ENCODE measurements at places on chromosomes 2 and 18.

DNA sequence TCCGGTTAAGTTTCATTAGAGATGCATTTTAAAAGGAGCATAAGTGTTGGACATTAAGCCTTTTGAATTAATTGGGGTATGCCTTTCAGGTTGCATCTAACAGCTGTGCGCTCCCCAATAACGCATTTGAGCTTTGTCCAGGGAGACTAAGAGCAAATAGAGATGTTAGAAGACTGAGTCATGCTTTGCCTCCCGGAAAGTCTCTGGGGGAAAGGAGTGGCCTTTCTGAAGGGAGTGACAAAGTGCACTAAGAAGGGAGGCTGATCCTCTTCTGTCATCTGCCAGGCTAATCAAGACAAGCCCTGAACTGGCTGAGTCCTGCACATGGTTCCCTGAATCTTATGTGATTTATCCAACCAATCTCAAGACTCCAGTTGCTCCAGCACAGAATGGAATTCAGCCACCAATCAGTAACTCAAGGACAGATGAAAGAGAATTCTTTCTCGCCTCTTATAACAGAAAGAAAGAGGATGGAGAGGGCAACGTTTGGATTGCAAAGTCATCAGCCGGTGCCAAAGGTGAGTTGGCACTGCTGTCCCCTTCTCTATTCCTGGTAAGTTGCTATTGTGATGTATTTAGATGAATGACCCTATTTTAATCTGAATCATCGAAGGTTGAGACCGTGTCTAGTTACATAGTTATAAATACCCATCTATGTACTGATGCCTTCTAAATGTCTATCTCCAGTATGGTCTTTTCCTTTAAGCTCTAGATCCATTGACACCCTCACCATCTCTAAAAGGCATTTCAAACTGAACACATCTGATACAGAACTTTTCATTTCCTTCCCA, 12.1 kb downstream of the TTL start:
- no peak for DNase-seq

GRCh38 chr18:79753391-79753851, 44.3 kb upstream of the KCNG2 start:
- DNase-seq: no peak

DNA sequence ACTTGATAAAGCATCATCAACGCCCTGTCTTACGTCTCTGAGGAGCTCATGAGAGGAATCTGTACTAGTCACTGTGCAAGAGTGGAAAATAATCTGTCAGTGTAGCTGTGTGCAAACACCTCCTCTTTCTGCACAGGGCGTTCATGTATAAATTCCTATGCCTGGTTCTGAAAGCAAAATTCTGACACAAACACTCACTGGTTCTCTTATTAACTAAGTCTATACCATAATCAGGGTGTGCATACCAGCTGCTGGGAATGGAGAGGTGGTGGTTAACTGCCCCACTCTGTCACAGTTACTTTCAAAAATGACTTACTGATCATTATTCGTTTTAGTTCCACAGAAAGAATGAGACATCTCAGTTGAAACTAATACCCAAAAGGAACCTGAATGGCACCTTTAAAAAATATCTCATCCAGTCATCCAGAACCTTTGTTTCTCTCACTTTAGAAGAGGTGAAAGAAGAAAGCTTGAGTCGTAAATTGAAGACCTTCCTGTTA, 35.7 kb downstream of the STK39 start:
- DNase-seq: no peak

DNA sequence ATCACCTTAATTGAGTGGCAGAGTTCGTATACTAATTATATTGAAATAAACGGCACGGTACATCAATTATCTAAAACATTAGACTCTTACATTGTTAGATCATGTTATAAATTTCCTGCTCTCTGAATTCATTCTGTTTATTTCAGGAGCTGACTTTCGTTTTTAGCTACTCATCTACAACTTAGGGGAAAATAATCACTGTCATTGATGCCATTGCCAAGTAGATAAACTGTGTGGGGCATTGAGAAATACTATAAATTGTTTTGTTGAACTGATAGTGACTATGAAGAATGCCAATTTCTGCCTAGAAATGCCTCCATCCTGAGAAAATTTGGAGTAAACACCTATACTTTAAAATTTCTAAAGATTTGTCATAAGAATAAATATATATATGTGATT, 17.5 kb downstream of the ABCB11 start:
- no peak for DNase-seq

DNA sequence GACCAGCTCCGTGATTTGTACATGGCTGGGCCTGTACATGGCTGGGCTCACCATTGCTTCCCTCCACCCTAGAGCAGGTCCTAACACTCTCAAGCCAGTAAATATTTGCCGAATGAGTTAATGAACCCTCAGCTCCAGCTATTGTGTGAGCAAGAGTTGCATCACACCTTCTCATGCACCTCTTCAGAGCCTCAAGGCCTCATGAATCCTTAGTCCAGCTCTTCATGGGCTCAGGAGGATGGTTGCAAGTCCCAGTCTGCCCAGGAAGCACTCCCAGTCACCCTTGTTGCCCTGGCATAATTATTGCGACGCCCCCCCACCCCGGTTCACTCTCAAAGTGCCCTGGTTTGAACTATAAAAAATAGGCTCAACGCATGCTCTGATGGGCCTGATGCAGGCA, 30.1 kb upstream of the GNAL start:
- DNase-seq: no peak

GRCh38 chr2:192023006-192023405, 171.7 kb downstream of the TMEFF2 start:
- no peak for DNase-seq

GRCh38 chr2:229273723-229274338, 2.7 kb upstream of the PID1 start:
- DNase-seq: no peak

DNA sequence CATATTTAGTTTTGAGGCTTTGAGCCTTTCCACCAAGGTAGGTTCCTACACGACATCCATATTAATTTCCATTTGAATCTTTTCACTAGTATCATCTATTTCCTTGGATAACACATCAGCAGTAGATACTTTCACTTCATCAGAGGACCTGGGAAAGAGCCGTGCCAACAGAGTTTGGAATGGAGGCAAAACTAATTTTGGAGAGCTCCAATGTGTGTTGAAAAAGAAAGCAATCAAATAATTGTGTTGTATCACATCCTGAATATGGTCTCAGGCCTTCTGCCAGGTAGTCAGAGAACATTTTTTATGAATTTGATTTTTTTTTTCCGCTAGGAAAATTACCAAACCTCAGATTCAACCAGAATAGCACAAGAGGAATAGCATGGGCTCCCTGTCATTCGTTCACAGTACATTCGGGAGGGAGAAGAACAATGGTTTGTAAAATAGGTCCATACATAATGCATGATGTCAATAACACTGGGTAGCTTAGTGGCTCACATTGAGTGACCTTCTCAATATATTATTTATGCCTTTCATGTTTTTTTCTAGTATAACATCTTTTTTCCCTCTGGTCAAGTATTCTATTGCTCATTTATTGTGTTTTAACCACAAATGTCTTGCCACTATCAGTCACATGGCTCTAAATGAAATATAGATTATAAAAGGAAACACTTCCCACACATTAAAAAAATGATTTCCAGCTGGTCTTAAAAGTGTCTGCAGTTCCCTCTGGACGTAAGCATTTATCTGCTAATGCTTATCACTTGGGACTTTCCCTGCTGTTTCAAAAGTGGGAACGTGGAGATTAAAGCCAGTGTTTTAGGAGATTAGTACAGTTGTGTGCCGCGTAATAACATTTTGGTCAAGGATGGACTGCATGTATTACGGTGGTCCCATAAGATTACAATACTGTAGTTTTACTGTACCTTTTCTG, 68.6 kb upstream of the RAPH1 start:
- no peak for DNase-seq

DNA sequence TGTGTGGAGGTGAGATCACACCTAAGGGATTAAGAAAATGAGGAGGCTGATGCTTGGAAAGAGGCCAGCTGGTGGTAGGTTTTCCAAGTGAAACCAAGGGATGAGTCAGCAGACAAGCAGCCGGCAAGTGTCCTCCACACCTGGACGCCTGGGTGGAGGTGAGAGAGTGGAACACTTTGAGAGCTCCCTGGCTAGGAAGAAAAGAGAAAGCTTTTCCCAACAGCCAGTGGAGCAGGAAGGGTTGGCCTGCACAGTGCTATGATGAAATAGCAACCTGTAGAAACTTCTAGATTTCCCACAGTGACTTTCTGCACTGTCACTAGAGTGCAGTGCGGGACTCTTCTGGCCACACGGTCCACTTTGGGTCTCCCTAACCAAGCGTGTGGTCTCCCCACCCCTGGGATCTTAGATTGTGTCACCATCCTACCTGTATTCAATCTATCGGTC, 19.6 kb upstream of the IL37 start:
- no peak for DNase-seq

GRCh38 chr2:48221846-48222516, 308.0 kb upstream of the STON1 start:
- DNase-seq: no peak

DNA sequence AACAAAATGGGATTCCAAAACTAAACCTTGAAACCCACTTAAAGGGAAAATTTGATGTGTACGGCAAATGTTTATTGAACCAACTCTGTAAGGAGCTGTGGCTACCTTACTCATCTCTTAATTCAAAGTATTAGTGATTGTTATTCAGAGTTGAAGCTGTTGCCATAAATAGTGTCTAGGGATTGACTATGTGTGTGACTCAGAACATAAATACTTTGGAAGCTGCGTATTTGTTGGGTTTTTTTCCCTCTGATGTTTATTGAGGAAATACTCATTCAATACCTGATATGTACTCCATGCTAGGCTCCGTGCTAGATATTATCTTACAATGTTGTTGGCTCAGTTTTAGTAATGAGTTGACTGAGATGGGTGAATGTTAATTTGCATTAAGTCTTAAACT, 90.4 kb downstream of the PTRHD1 start:
- DNase-seq: no peak

- no peak for DNase-seq
Measured at GRCh38 chr2:70995426-70995729, 705 bp upstream of the TEX261 start.

GRCh38 chr2:78532762-78533379, 492.6 kb upstream of the REG3G start:
- DNase-seq: no peak

DNA sequence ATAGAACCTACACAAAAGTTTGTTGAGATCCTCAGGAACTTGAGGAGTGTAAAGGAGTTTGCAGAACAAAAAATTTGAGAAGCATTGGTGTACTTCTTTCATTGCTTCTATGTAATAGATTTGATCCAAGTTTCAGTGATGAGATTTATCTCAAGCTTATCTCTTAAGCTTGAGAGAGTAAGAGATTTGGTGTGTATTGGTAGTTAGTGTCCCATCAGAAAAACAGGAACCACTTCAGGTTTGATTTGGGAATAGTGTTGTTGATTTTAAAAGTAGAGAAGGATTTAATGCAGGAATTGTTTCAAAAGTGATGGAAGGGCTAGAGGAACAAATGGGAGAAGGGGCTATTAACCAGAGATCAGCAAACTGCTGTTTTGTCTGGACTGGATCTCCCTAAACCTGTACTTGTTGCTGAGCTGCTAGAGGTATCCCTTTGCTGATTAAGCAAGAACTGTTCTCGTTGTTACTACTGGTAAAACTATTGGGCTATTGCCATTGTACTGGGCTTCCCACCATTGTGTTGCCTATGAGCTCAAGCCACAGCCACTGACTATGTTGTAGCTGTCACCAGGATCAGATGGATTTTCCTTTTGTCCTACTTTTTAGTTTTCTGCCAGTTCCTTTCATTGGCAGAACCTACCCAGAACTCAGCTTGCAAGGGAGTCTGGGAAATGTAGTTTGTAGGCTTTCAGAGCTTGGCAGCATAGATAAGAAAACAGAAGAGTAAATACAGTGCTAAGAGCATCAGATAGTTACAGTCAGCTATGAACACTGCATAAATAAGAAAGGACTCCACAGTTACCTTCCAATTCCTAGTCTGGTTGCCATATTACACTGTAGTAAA, 39.3 kb downstream of the RAB10 start:
- DNase-seq: no peak

GRCh38 chr2:174666845-174667244, 69.2 kb upstream of the WIPF1 start:
- DNase-seq: no peak

DNA sequence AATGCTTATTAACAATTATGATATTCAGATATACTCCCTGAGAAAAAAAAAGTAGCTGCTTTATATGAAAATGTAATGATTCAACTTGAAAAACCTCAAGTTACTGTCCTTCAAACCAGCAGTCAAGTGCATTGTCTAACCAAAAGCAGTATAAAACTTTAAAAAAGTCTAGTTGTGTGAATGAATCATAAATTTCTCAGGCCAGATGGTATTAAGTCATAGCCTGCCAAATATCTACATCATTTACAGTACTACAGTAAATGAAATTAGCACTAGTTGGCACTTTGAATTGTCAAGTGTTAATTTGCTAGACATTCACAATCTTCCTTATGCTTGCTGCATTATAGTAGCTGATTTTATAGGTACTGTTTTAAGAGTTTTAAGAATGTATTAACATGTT, 85.9 kb downstream of the CBLN2 start:
- no peak for DNase-seq

DNA sequence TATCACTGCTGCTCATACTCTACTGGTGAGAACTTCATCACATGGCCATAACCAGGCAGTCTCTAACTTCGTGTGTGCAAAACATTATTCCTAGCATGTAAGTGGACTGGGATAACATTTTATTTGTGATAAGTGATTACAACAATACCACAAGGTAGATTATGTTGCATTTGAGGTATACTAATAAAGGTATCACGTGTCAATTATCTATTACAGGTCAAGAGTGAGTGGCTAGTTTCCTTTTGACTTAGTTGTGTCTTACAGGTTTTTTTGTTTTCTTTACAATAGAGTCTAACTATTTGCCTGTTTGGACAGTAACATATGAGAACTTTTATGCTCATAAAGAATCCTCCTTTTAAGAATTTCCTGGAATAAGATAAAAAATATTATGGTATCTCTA, 67.2 kb upstream of the DSC1 start:
- no peak for DNase-seq

- no peak for DNase-seq
Measured at GRCh38 chr18:45103319-45104048, 422.8 kb downstream of the SETBP1 start.

Measured in stimulated activated CD8-positive, alpha-beta memory T cell treated with anti-CD3 and anti-CD28 coated beads, Interleukin-15, amount 100 ng/mL, for 24 hours (primary cell).